ENCODE measurements at places on chromosomes 3 and 15.

GRCh38 chr3:54900838-54901591 lies 26.8 kb downstream of the LRTM1 start:
- DNase-seq: no peak

GRCh38 chr15:72888211-72888610 lies 104.7 kb upstream of the ADPGK start:
- no peak for DNase-seq

GRCh38 chr15:73353734-73354133 lies 15.0 kb downstream of the HCN4 start:
- no peak for DNase-seq

- no peak for DNase-seq
These were observed 55.0 kb downstream of the PRICKLE2 start for GRCh38 chr3:64170270-64170669.

DNA sequence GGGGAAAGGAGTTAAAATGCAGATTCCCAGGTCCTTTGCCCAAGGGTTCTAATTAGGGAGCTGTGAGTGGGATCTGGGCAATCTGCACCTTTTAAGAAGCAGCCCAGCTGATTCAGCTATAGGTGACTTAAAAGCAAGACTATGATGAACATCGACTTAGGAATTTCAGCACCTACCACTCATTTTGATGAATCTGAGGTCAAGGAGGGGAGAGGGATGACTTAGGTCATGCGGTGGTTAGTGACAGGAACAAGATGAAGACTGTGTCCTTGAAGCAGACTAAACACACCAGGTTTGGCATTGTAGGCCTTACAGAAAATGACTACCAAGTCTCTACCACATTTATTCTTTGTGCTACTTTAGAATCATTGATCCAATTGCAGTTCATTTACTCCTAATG lies 196.3 kb downstream of the DTWD1 start:
- DNase-seq: no peak

DNA sequence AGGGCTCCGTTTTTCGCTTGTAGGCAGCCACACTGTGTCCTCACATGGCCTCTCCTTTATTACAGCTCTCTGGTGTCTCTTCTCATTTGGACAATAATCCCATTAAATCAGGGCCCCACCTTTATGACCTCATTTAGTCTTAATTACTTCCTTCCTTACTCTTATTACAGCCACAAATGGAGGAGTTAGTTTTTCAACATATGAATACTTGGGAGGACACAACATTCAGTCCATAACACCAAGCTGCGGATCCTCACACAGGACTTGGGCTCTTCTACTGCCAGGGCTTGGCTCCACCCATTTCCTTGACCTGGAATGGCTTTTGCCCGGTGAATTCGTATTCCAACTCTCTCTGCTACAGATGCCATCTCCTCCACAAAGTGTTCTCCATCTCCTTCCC lies 74.3 kb upstream of the SLC7A14 start:
- no peak for DNase-seq

DNA sequence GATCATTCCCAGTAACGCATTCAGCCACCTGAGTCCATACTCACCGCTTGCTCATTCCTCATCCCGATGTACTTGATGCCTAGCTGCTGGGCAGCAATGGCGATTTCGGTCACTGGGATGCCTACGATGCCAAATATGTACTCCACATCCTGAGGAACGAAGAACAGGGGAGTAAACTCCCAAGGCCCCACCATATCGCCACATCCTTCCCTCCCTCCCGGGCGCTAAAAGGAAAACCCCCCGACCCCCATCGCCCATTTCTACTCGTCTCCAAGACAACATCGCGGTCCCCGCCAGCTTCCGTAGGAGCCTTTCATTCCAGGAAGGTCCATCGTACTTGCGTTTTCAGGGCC lies 347 bp downstream of the HACL1 start:
- DNase-seq: no peak

DNA sequence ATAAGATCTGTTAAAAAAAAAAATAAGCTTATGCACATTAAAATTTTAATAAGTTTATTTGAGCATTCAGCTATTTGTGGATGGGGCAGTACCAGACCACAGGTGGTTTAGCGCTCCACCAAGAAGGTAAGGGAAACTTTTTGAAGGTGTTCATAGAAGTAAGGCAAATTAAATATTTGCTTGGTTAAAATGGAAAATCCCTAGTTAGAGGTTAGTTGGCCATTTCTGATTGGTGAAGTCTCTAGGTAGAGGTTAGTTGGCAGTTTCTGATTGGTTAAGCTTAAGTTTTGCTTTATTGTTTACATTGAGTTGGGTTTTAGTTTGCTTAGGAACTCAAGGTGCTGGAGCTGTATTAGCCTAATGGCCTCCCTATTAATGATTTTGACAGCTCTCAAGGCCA lies 30.7 kb downstream of the SCN11A start:
- DNase-seq: no peak

DNA sequence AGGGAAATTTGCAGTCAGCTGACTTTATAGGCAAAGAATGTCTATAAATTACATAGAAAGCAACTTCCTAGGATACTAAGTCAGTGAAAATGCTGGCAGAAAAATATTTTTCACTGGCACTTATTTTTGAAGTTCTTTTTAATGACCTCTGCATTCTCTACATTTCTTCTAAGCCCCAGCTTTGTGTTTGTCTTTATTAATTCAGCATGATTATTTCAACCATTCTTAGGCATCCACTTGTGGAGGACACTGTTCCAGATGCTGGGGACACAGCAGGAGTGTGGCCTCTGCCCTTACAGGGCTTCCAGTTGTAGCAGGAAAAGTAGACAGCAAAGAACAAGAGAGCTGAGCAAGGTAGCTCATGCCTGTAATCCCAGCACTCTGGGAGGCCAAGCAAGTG lies 15.0 kb downstream of the LRRK1 start:
- DNase-seq: no peak

GRCh38 chr15:29104566-29104880 lies 165.1 kb downstream of the NSMCE3 start:
- no peak for DNase-seq

DNA sequence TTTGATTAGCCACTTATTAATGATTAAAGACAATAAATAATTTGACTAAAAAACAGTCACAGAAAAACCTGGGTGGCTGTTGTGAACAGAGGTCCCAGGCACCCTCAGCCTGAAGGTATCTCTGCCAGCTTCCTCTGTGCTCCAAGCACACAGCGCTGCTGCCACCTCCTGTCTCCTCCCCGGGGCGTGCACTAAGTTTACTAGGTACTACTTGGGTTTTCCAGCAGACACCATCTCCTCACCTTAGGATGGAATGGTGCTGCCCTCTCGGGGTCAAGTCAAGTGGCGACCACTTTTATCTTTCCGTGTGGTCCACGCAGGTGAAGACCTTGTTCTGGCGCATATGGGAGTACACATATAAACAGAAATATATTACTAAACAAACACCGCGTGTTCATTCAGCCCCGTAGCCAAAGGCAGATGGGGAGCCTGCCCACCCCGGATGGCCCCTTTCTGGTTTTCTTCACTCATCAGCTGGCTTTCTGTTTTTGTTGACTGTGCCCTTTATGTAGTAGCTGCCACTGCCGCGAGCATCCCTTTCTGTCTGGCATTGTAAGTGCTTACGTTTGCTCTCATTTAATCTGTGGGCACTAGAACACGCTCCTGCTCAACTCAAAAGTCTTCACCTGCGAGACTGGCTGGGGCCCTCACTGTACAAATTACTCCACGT lies 128.0 kb downstream of the LRIG1 start:
- no peak for DNase-seq

GRCh38 chr15:70528270-70528706 lies 235.1 kb downstream of the UACA start:
- peak; percentile 75 for DNase-seq

DNA sequence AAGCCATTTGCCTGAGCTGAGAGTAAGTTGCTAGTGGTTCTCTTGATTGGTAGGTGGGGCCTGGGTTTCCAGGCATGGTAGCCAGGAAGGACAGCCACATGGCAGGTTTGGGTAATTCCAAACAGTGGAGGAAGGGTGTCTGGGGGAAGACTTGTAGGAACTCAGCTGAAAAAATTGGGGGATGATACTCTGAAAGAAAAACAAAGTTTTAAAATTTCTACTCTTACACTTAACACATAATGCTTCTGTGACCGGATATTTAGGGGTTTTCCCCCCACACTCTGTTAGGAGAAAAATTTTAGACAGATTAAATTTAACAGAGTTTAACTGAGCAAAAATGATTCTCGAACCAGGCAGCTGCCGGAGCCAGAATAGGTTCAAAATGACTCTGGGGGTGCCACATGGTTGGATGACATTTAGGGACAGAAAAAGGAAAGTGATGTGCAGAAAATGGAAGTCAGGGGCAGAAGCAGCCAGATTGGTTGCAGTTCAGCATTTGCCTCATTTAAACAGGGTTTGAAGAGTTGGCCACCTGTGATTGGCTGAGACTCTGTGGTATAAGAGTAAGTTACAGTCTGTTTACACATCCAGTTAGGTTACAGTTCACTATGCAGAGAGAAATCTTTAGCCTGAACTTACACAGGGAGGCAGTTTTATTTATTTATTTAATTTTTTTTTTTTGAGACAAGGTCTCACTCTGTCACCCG lies 8.1 kb downstream of the B2M start:
- peak; percentile 70 for DNase-seq

GRCh38 chr3:183260167-183260904 lies 7.3 kb downstream of the B3GNT5 start:
- no peak for DNase-seq

- DNase-seq: no peak
These were observed 10.6 kb upstream of the SPRED1 start for GRCh38 chr15:38242055-38242454.

- DNase-seq: no peak
These were observed 5.6 kb upstream of the FEZF2 start for GRCh38 chr3:62378921-62379320.

DNA sequence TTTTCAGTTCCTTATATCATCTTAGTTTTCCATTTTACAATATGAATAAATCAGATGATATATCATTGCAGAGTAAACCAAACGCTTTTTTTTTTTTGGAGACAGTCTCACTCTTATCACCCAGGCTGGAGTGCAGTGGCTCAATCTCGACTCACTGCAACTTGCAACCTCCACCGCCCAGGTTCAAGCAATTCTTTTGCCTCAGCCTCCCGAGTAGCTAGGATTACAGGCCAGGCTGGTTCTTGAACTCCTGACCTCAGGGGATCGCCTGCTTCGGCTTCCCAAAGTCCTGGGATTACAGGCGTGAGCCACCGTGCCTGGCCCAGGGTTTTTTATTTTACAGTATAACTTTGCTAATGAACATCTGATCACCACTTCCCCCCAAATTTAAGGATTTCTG lies 5.9 kb upstream of the EBLN2 start:
- DNase-seq: no peak

- DNase-seq: no peak
These were observed 26.2 kb downstream of the NME9 start for GRCh38 chr3:138303474-138303873.

GRCh38 chr3:29822071-29822470 lies 541.2 kb downstream of the RBMS3 start:
- DNase-seq: no peak

DNA sequence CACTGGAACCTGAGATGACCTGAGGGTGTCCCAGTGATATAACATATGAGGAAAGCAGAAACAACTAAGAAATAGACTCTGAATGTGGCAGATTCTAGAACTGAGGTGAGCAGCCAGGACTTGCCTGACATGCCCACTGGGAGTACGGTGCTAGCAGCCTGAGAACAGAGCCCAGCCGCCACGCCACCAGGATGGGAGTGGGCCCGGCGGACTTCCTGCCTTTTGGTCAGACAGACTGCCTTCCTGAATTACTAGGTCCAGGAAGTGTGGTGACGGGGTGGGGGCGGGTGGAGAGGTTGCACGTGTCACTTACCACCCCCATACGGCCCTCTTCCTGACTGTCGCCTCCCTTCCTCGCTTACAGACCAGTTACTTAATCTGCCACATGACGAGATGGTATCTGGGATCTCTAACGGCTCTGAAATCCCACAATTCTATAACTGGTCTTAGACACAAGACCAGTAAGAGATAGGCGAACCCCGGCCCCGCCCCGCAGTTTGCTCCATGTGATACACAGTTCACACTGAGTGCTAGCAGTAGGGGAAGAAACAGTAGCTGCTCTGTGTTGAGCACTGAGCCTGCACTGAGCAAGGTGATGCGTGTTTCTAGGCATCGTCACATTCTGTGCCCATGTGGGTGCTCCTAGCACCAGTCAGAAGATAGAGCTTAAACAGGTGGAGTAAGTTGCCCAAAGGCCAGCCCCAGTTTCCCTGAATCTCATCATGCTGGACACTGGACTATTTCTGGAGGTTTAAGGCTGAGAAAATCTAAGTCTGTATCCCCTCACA lies 95.7 kb downstream of the CPN2 start:
- DNase-seq: peak; percentile 41

DNA sequence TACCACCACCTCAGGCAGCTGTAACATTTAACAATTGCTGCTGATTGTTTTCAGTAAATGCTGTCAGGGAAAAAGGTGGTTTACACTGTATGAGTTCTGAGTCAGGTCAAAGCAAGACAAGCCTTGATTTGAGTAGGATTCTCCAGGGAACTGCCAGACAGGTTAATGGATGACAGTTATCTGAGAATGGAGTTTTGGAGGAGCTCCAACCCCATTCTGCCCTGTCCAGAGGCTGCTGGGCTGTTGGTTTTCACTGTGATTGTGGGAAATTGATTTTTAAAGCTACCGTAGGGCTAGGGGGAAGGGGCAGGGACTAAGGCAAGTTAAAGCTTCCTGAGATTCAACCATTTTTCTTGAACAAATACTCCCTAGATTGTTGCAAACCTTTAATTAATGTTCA lies 39.9 kb downstream of the TICRR start:
- DNase-seq: no peak

DNA sequence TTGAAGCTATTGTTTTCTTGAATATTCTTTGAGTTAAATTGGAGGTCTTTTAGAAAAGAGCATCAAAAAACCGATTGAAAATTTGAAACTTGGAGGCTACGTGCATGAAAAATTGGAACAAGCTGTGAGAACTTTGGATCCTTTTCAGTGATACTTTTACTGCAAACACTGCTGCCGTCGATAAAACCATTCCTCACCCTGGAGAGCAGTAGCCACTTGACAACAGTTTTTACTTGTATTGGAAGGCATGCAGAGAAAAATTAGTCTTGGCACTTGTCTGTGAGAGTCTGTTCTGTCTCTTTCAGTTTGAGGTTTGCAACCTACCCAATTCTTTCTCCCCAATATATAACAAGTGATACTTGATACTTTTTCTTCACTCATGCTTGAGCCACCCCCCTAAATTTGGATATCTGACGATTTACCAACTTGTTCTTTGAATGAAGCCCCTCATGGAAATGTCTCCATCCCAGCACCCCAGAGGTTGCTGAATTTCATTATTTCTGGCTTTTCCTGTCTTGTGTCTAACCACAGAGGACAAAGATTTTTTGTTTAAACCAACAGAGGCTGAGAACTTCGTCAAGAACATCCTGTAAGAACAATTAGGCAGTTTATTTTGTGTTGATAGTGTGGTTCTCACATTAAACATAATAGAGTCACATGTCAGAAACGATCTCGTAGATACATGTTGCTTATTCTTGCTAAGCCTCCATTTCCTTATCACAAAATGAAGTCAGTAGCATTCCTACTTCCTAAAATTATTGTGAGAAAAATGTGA lies 307.3 kb upstream of the PLSCR5 start:
- no peak for DNase-seq

- DNase-seq: no peak
These were observed 115.9 kb downstream of the VPS8 start for GRCh38 chr3:184927796-184928315.

All from naive thymus-derived CD4-positive, alpha-beta T cell (primary cell).